Amygdala (tissue), 56 donors: ENCODE measurements at places on chromosomes 7 and 10.

DNA sequence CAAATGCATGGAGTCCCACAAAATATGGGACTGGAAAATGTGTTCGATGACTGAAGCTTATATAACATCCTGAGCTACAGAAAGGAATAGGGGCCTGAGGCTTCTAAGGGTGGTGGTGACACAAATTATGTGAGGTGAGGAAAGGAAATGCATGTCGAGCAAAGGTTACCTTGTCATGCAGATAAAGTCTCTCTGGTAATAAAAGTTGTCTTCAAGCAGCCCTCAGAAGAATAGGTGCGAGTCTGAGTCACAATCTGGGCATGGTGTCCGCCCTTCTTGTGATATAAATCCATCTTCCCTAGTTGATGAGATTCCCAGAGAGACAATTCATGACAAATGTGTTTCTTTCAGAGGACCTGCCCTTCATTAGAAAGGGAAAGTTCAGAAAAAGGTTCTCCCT is 985.2 kb upstream of the C7orf33 start:
- no peak for DNase-seq

GRCh38 chr10:86376852-86377796 is 10.5 kb upstream of the GRID1 start:
- DNase-seq = no peak

DNA sequence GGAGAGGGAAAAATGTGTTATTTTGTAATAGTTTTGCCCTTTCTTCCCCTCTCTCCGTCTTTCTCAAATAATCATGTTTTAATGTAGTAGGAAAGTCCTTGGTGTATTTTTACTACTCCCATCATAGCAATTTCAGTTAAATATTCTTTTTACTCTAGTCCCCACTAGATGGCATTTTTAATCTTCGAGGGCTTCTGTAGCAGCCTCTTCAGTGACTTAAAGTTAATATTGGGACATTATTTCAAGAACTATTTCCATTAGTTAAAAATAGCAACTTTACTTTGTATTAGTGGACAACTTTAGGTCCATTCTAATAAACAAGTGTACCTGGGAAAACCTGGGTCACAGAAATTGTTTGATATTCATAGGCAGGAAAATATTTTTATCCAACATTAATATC is 23.0 kb downstream of the EDRF1 start:
- DNase-seq = no peak

DNA sequence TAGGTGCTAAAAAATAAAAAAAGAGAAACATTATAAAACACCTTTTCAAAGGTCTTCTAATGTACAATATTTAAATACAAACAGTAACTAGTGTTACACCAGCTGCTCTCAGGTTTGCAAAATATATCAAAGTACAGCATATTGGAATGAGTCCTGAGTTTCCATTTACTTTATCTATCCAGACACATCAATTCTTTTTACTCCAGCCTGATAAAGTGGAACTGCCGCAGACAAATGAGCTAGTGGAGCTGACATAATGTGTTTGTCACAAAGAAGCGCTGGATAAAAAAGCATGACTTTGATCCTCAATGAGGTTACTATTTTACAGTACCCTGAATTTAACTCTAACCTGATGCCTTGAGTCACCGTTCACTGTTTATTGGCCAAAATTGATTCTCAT is 1243.1 kb downstream of the GATA3 start:
- DNase-seq = no peak

DNA sequence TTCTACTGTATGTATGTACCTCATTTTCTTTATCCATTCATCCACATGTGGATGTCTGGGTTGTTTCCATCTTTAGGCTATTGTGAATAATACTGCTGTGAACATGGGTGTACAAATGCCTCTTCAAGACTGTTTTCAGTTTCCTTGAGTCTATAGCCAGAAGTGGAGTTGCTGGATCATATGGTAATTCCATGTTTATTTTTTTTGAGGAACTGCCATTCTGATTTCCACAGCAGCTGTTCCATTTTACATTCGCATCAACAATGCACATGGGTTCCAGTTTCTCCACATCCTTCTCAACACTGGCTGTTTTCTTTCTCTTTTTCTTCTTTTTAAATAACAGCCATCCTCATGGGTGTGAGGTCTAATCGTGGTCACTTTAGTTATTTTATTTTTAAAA is 69.9 kb upstream of the CTBP2 start:
- no peak for DNase-seq

DNA sequence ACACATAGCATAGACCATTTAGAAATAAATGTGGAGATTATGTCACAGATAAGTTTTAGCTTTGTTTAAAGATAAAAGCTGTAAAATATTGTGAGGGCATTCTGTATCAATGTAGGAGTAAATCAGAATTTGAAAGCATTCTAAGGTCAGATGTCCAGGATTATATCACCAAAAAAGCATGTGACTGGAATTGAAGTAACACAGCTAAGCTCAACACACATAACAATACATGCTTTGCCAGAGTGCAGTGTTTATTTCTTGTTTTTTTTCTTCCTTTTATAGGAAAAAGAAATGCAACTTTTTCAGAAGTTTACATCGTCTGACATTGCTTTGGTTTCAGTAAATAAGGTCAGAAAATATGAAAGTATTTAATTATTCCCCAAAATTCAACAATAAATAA is 183.4 kb downstream of the HTR7 start:
- DNase-seq = no peak
